ENCODE measurements at places on chromosomes 5 and 9. TPM values are rescaled to one million over a fixed set of nuclear protein-coding genes. Genes with fewer than 3 reads are reported as not detected.

GRCh38 chr9:100354121-100354800 lies 1.5 kb upstream of the TEX10 start:
- no peak for DNase-seq

DNA sequence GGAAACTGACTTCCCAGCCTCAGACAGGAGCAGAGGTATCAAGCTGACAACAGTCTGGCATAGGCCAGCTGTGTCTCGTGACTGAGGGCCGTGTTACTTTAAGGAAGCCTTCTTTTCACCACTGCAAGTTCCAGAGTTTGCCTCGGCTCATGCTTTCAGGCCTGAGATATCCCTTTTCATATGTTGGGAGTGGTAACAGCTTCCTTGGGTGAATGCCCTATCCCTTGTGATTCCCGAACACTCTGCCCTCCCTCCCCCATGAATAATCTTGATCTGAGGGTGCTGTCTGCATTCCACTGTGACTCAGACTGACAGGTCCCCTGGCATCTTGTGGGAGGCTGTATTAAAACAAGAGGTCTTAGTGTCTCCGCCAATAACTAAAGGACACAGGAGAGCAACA lies 49.7 kb upstream of the ARL15 start:
- peak; percentile 18 for DNase-seq

- no peak for DNase-seq
These were observed 154.2 kb upstream of the DAB2 start for GRCh38 chr5:39578887-39579497.

The HAVCR2 gene
- total RNA-seq: 5.7 TPM

The ZNF618 gene
- 4.1 TPM for total RNA-seq

DNA sequence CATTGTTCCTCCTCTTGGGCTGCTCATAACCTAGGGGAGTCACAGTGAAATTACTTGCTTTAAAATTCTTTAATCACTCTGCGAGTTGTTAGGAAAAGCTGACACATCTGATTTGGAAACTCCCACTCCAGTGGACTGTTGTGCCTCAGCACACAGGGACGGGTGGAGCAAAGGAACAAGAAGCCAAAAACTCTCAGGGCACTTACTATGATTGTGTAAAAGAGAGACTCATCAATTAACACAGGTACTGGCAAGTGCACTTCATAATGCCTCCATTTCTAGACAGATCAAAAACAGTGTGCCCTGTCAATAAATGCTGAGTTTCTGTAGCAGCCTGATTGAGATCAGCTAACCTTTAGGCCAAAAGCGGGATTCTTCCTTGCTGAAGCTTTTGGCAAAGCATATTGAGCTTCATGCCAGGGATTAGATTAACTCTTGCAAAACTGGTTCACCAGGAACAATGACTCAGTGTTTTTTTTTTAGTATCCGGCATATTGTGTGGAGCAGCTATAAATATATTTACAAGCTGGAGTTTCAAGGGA lies 55.9 kb downstream of the TMC1 start:
- no peak for DNase-seq

The TICAM2 gene
- total RNA-seq: 3.5 TPM

The PCDHA3 gene
- 0.44 TPM for total RNA-seq

DNA sequence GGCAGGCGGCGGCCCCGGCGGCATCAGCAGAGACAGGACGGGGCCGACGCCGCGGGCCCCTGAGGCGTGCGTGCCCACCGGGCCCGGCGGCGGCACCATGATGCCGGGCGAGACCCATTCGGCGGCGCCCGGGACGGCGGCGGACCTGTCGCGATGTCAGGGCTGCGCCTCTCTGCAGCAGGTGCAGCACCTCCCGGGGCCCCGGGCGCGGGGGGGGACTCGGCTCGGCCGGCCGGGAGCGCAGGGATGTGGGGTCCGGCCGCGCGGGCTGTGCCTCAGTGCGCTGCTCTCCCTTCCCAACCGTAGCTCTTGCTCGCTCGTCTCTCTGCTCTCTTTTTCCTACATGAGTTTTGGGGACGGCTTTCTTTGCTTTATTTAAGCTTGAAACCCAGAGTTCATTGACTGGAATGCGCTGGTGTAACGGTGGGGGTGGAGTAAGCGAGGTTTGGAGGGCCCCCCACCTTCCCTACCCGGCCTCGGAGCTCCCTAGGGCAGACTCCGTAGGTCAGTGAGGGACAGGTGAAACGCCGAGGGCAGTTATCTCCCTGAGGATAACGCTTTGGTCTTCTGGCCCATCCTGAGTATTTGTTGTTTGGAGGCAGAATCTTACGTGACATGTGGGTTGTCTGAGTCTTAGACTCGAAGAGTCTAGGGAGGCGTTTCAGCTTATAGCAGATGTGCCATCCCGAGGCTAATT lies 490 bp downstream of the ICE1 start:
- no peak for DNase-seq

- DNase-seq: no peak
These were observed 9.0 kb upstream of the DIPK1B start for GRCh38 chr9:136703276-136703860.

DNA sequence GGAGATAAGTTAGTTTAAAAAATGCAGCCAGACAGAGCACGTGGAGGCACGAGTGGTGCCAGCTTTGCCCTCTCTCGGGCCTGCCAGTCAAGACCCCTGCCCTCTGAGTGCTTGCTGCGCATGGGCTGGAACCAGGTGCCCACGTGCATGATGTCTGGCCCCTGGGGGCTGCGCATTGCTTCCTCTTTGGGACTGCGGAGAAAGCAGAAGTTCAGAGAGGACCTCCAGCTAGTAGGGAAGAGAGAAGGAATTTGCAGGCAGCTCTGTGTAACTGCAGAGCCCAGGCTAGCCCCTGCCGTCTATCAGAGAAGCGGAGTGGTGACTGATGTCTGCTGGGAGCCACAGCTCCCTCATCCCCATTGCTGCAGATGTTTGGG lies 9.7 kb upstream of the RNU6ATAC start:
- DNase-seq: peak; percentile 24

GRCh38 chr5:142145106-142145900 lies 36.7 kb downstream of the NDFIP1 start:
- DNase-seq: peak; percentile 68

DNA sequence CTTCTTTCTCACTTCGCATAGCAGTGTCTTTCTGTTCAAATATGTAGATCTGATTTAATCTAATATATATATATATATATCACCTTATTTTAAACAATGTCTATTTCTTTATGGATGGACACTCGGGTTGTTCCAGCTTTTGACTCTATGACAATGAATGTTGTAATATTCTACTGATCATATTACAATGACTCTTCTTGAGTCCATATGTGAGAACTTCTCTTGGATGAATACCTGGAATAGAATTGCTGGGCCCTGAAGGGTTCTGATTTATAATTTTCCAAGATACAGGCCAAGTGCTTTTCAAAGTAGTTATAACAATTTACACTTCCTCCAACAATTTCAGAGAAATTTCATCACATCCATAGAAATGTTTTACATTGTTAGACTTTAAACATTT lies 28.8 kb downstream of the NTRK2 start:
- no peak for DNase-seq

The PKD2L2 gene
- 0.52 TPM for total RNA-seq

DNA sequence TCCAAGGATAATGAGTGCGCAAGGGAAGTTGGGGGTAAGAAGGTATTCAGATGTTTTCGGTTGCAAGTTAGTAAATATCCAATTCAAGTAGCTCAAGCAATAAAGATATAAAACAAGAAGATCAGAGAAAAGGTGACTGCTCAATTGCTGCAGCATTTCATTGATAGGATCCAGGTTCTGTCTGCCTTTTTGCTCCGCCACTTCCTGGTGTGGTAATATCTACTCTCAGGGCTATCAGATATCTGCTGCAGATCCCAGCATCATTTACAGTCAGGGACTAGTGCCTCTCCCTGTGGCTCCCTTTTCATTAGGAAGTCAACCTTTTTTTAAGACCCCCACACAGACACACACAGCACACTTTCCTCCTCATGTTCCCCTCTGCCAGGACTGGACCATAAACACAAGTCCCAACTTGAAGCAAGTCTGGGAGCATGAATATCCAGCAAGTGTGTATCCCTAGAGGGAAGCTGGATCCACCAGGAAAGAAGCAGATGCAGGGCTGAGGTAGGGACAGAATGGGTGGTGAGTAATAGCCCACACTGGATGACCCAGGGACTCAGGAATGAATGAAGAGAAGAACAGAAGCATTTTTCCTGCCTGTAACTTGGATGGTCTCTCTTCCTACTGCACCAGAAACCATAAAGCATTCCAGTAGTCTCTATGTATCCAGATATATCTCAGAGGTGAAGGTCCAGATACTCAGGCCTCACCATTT lies 53.7 kb downstream of the ZNF622 start:
- no peak for DNase-seq

GRCh38 chr9:123401879-123402513 lies 46.0 kb downstream of the CRB2 start:
- DNase-seq: no peak

DNA sequence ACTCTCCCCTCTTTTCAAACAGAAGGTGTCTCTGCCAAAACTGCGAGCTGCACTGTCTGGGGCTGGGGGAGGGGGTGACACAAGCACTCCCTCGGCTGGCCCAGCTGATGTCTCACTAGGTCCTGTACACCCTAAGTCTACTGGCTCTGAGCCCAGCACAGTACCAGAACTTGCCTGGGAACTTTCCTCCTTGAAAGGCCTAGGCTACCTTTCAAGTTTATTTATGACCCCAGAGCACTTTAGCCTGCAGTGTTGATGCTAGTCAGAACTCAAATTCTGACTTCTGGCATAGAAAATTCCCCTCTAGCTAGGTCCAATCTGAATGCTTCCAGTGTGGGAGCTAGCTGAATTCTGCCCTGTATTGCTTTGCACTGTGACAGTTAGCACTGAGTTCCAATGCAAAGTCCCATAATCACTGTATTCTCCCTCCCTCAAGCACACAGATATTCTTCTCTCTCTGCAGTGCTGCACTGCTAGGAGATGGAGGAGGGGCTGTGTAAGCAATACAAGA lies 10.5 kb downstream of the LURAP1L start:
- DNase-seq: no peak

The FBP1 gene
- 3.4 TPM for total RNA-seq

The ACSL6 gene
- total RNA-seq: 1.6 TPM
